Glutamatergic neuron (in vitro differentiated cells): ENCODE measurements at places on chromosomes 1 and 21. TPM values are rescaled to one million over a fixed set of nuclear protein-coding genes. Genes with fewer than 3 reads are reported as not detected.

The CYP4A11 gene
- 0.71 TPM for total RNA-seq

GRCh38 chr1:48596046-48596445 lies 124.0 kb upstream of the SPATA6 start:
- no peak overlapping the region for H3K27ac ChIP-seq
- no peaks in the 10 kb centered on the region for H3K4me1 ChIP-seq
- H3K4me3 ChIP-seq, result no peak overlapping the region
- no peaks in the 10 kb centered on the region for H3K36me3 ChIP-seq

The NCMAP gene
- total RNA-seq, result not detected

The EVA1C gene
- 2.5 TPM for total RNA-seq

The LRRC7 gene
- 19.1 TPM for total RNA-seq

The MFSD2A gene
- total RNA-seq, result 5.6 TPM

The RASAL2 gene
- total RNA-seq, result 12.4 TPM

- no peak overlapping the region for H3K27ac ChIP-seq
- no peak overlapping the region for H3K4me3 ChIP-seq
Measured at GRCh38 chr1:160637821-160638539, 8.9 kb downstream of the SLAMF1 start.

GRCh38 chr1:227006226-227006796 lies 66.2 kb downstream of the COQ8A start:
- H3K27ac ChIP-seq, result peak overlapping the region; percentile 94
- peaks cover 5% of the 10 kb centered on the region for H3K36me3 ChIP-seq
- peaks cover 8% of the 10 kb centered on the region for H3K27me3 ChIP-seq
- peak overlapping the region; percentile 59 for H3K4me3 ChIP-seq
- DNase-seq, result peak; percentile 81

GRCh38 chr21:46289655-46290179 lies 3.6 kb downstream of the YBEY start:
- H3K27ac ChIP-seq, result no peak overlapping the region
- peaks cover 4% of the 10 kb centered on the region for H3K27me3 ChIP-seq
- no peaks in the 10 kb centered on the region for H3K36me3 ChIP-seq
- no peak overlapping the region for H3K4me3 ChIP-seq

GRCh38 chr1:27099135-27099586 lies 55.8 kb downstream of the SLC9A1 start:
- peak overlapping the region; percentile 99 for H3K27ac ChIP-seq
- DNase-seq, result peak; percentile 70
- H3K27me3 ChIP-seq, result peaks cover 19% of the 10 kb centered on the region
- H3K36me3 ChIP-seq, result no peaks in the 10 kb centered on the region

- no peaks in the 10 kb centered on the region for H3K4me1 ChIP-seq
- no peaks in the 10 kb centered on the region for H3K27me3 ChIP-seq
- no peak for DNase-seq
Measured at GRCh38 chr1:207218512-207219362, 102.7 kb upstream of the CD55 start.

- H3K4me1 ChIP-seq, result peaks cover 11% of the 10 kb centered on the region
- no peaks in the 10 kb centered on the region for H3K36me3 ChIP-seq
- DNase-seq, result no peak
- no peaks in the 10 kb centered on the region for H3K27me3 ChIP-seq
Measured at GRCh38 chr1:192635041-192635440, 906 bp upstream of the RGS13 start.

The TDRD5 gene
- not detected for total RNA-seq

DNA sequence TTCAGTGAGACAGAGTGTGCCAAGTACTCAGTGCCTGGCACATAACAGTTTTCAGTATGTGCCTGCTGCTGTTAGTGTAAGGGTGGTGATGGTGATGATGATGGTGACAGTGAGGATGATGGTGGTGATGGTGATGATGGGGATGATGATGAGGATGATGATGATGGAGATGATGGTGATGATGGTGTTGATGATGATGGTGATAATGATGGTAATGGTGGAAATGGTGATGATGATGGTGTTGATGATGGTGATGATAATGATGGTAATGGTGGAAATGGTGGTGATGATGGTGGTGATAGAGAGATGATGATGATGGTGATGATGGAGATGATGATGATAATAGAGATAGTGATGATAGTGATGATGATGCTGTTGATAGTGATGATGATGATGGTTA lies 62.0 kb downstream of the AJAP1 start:
- peaks cover 9% of the 10 kb centered on the region for H3K27me3 ChIP-seq
- no peak for DNase-seq
- no peak overlapping the region for H3K4me3 ChIP-seq
- no peak overlapping the region for H3K27ac ChIP-seq
- H3K4me1 ChIP-seq, result no peaks in the 10 kb centered on the region
- H3K36me3 ChIP-seq, result peaks cover 10% of the 10 kb centered on the region

GRCh38 chr1:94544706-94545490 lies 3.3 kb upstream of the F3 start:
- peaks cover 8% of the 10 kb centered on the region for H3K27me3 ChIP-seq
- H3K36me3 ChIP-seq, result no peaks in the 10 kb centered on the region
- no peak for DNase-seq

DNA sequence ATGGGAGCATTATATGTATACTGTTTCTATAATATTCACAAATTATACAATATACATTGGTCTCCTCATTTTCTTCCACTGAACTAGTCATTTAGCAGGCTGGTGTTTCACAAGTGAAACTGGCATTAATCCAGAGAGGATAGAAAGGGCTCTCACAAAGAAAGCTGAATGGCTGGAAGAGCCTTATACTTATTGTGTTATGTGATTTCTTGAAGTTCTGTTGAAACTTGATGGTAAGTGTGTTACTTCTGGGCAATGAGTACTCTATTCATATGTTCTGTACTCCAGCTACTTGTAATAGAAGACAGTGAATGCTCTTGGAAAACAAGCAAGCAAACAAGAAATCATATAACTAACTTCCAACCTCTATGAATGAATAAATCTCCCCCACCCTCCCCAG lies 14.9 kb downstream of the STX12 start:
- H3K27ac ChIP-seq, result no peak overlapping the region
- H3K4me1 ChIP-seq, result no peaks in the 10 kb centered on the region
- no peaks in the 10 kb centered on the region for H3K27me3 ChIP-seq
- DNase-seq, result no peak

The SYCP1 gene
- total RNA-seq, result not detected

DNA sequence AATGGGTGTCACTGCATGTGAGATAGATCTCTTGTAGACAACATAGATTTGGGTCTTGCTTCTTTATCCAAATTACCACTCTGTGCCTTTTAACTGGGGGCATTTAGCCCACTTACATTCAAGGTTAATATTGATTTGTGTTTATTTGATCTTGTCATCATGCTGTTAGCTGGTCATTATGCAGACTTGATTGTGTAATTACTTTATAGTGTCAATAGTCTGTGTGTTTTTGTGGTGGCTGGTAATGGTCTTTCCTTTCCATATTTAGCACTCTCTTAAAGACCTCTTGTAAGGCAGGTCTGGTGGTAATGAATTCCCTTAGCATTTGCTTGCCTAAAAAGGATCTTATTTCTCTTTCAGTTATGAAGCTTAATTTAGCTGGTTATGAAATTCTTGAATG lies 29.6 kb downstream of the ZNF691 start:
- no peak overlapping the region for H3K27ac ChIP-seq
- no peaks in the 10 kb centered on the region for H3K27me3 ChIP-seq
- H3K4me3 ChIP-seq, result no peak overlapping the region

The SPRR2A gene
- not detected for total RNA-seq

- DNase-seq, result no peak
- H3K27me3 ChIP-seq, result no peaks in the 10 kb centered on the region
- H3K36me3 ChIP-seq, result no peaks in the 10 kb centered on the region
- no peak overlapping the region for H3K27ac ChIP-seq
Measured at GRCh38 chr1:48878191-48878940, 101.7 kb upstream of the BEND5 start.

The ADCY10 gene
- total RNA-seq, result 0.07 TPM

DNA sequence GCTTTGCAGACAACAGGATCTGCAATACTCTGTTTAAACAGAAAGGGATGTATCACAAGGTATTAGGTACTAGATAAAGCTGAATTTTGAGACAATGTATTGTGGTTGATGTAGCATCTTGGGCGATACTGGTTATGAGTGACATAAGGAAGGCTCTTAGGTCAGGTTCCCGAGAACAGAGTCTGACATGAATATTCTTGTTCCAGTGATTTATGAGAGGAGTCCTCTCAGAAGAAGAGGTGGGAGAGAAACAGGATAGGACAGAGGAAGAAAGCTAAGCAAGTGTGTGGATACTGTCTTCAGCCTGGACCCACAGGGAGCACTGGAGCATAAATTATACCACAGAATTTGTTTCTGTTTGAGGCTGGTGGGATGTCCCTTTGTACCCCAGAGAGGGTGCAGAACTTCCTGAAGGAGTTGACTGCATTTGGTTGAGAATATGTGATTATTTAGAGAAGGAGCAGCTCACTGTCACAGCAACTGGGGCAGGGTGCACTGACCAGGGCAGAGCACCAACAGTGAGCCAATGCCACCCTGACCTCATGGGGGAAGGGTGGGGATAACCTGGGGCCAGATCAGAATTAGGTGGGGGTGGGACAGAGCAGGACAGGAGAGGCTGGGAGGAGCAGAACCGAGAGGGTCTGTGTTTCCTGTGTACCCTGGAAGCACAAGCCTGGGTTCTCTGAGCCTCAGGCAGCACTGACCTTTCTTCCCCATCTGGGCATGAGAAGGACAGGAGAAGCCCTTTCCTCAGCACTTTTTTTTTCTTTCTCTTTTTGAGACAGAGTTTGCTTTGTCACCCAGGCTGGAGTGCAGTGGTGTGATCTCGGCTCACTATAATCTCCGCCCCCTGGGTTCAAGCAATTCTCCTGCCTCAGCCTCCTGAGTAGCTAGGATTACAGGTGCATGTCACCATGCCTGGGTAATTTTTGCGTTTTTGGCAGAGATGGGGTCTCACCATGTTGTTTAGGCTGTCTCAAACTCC lies 36.3 kb upstream of the SLC6A9 start:
- no peaks in the 10 kb centered on the region for H3K36me3 ChIP-seq
- no peaks in the 10 kb centered on the region for H3K4me1 ChIP-seq
- no peak overlapping the region for H3K27ac ChIP-seq
- no peak overlapping the region for H3K4me3 ChIP-seq
- DNase-seq, result no peak

The SPOCD1 gene
- 0.74 TPM for total RNA-seq

The TRIM67 gene
- total RNA-seq, result 3.9 TPM

The VSIG8 gene
- not detected for total RNA-seq

- peak overlapping the region; percentile 80 for H3K4me3 ChIP-seq
- H3K36me3 ChIP-seq, result no peaks in the 10 kb centered on the region
- peak; percentile 38 for DNase-seq
- peaks cover 2% of the 10 kb centered on the region for H3K4me1 ChIP-seq
Measured at GRCh38 chr1:77282187-77282865, 507 bp downstream of the AK5 start.

- no peak for DNase-seq
- peak overlapping the region; percentile 40 for H3K4me3 ChIP-seq
- no peaks in the 10 kb centered on the region for H3K36me3 ChIP-seq
- H3K27ac ChIP-seq, result peak overlapping the region; percentile 91
- H3K4me1 ChIP-seq, result peaks cover 13% of the 10 kb centered on the region
Measured at GRCh38 chr1:99180915-99181314, 83.4 kb upstream of the PLPPR4 start.

The TAS1R1 gene
- not detected for total RNA-seq

DNA sequence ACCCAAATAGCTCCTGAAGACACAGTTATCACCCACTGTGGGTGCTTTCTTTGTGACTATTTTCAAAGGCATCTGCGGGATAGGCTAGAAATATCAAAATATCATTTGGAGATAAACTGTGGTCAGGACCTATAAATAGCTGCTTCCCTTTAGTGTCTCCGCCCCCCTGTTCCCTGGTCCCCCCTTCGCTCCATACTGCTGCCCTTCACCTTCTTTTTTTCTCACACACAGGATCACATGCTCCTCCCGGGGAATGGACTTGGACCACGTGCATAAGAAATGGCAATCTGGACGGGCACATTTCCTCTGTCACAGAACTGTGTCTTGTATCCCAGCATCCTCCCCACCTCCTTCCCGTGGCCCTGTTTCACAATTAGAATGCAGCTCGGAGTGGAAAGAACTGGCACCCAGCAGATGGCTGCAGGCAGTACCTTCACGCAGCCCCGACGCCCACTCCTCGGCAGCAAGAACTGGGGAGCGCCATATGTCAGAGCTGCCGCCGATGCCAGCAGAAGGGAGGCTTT lies 68.8 kb upstream of the SSX2IP start:
- H3K4me1 ChIP-seq, result peaks cover 34% of the 10 kb centered on the region
- H3K27me3 ChIP-seq, result peaks cover 6% of the 10 kb centered on the region
- H3K36me3 ChIP-seq, result no peaks in the 10 kb centered on the region
- peak overlapping the region; percentile 75 for H3K4me3 ChIP-seq

The ZNF669 gene
- 28.5 TPM for total RNA-seq

- no peak for DNase-seq
- no peak overlapping the region for H3K27ac ChIP-seq
- no peaks in the 10 kb centered on the region for H3K4me1 ChIP-seq
- H3K4me3 ChIP-seq, result no peak overlapping the region
- no peaks in the 10 kb centered on the region for H3K36me3 ChIP-seq
Measured at GRCh38 chr1:98989556-98989907, 15.1 kb downstream of the PLPPR5 start.

DNA sequence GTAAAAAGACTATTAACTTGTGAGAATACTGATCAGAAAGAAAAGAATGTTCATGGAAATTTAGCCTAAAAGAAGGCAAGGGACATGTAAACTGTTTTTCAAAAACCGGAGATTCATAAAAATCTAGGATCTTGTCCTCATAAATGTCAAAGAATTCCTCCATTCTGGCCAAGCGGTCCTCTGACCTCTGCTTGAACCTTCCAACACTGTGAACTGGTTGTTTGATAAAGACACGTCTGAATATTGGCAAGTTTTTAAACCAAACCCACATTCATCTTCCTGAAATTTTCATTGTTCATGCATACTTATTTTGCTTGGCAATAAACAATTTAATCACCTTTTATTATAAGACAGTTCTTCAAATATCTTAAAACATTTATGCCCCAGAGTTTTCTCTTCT lies 19.8 kb downstream of the ASPM start:
- no peaks in the 10 kb centered on the region for H3K36me3 ChIP-seq
- H3K4me3 ChIP-seq, result no peak overlapping the region
- DNase-seq, result no peak

- H3K4me1 ChIP-seq, result peaks cover 5% of the 10 kb centered on the region
- no peak overlapping the region for H3K27ac ChIP-seq
- H3K27me3 ChIP-seq, result peaks cover 3% of the 10 kb centered on the region
- no peaks in the 10 kb centered on the region for H3K36me3 ChIP-seq
Measured at GRCh38 chr1:9780554-9781110, 43.1 kb downstream of the CLSTN1 start.

DNA sequence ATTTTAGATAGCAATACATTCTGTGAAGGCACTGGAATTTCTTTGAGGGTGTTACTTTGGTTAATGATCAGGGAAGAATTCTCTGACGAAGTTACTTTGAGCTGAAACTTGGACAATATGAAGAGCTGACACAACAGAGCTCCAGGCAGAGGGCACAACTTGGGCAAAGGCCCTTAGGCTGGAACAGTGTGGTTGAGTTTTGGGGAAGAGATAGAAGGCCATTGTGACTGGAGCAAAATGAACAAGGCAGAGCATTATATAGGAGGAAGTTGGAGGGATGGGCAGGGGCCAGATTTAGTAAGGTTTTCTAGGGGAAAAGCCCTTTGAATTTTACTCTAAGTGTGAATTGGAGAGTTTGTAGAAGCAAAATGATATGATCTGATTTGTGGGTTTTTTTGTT lies 30.9 kb downstream of the LMO4 start:
- no peak overlapping the region for H3K27ac ChIP-seq
- H3K27me3 ChIP-seq, result no peaks in the 10 kb centered on the region
- no peak overlapping the region for H3K4me3 ChIP-seq
- H3K4me1 ChIP-seq, result no peaks in the 10 kb centered on the region
- no peaks in the 10 kb centered on the region for H3K36me3 ChIP-seq
- no peak for DNase-seq

- no peak overlapping the region for H3K27ac ChIP-seq
- H3K27me3 ChIP-seq, result peaks cover 2% of the 10 kb centered on the region
- no peak overlapping the region for H3K4me3 ChIP-seq
- no peak for DNase-seq
Measured at GRCh38 chr1:38741341-38741740, 118.2 kb downstream of the RRAGC start.
